ENCODE measurements at places on chromosomes 12 and 14.

DNA sequence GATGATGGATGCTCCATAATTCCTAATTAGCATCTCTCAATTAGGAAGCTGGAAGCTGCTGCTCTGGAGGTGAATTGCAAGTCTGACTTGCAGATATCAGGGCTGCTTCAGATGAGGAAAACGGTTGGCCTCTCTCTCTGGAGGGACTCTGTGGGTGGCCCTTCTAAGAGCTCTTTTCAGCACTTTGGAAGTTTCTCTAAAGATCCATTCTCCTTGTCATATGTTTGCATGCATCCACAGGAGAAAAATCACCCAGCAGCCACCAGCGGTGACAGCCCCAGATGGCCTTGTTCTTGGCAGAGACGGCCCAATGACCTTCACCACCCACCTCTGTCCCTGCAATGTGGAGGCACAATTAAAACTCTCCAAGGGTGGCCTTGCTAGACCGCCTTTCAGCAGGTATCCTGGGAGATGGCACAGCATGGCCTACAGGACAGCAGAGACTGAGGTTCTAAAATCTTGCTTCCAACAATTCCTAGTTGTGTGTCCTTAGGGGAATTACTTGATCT lies 42.3 kb downstream of the KSR2 start:
- no peak for DNase-seq

DNA sequence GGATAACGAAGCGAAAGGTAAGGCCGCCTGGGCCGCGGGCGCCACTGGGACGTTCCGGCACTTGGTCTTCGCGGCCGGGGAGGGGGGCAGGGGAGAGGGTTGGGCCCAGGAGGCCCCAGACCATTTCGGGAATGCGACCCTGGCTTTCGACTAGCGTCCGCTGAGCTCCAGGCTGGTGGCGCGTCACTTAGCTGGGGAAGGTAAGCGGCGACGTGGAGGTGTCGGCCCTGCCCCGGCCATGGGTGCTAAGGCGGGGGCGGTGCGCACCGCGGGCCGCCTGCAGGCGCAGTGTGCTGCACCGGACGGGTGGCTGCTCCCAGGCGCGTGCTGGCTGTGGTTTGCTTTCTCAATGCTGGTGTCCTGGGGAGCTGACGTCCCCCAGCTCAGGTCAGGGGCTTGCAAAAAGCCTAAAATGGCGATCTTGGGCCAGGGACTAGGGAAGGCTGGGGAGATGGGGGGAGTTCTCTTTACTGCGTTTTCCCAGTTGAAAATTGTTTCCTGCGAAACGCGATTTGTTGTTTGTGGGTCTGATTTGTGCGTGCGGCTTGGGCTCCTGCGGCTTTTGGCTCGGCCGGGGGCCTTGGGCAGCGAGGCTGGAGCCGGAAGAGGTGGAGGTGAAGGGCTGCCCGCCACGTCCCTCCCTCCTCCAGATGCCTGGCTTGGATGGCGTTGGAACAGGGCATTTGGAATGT lies 1.2 kb downstream of the HOXC10 start:
- no peak for DNase-seq

GRCh38 chr14:69298131-69299071 lies 38.4 kb downstream of the GALNT16 start:
- no peak for DNase-seq

DNA sequence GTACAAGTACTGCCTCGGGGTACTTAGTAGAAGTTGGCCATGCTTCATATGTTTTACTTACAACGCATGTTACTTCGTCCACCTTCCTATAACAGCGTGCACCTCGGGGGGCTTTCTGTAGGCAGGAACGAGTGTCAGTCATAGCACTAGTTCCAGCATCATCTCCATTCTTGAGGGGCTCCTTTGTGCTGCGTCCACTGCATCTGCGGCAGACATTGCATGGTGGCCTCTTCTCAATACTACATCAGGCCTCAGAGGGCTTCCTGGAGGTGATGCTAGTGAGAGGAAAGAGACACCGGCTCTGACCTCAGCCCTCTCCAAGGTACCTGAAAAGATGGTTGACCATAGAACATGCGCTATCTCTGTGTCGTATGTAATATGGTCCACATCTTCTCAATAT lies 121.2 kb upstream of the RTL1 start:
- no peak for DNase-seq

- DNase-seq: no peak
Measured at GRCh38 chr14:50573862-50574261, 13.9 kb downstream of the ATL1 start.

- DNase-seq: no peak
Measured at GRCh38 chr12:26822026-26822425, 11.0 kb downstream of the ITPR2 start.

GRCh38 chr12:7142056-7142644 lies 12.0 kb downstream of the CLSTN3 start:
- peak; percentile 38 for DNase-seq

DNA sequence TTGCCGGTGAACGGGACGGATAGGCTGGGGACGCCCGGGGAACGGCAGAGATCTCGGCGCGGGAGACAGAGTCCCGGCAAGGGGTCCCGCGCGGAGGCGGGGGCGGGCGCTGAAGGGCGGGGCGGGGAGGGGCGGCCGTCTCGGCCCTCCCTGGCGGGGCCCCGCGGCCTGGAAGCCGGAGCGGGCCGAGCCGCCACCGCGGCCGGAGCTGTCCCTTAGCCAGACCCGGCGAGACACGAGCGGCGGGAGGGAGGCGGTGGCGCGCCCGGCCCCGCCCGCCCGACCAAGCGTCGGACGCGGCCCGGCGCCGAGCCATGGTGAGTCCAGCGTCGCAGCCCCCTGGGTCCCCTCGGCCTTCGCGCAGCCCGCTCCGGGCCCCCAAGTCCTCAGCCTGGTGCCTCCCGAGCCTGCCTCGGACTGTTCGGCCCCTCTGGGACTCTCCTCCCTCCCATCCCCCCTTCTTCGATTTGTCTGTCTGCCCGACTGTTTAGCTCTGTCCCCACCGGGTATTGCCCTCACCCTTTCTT lies at the start of gene ARHGEF40:
ARHGEF40 (plus strand) TSS at position 222 of the 527 bp plus-strand sequence; CDS start at position 315, 93 bp downstream.
- no peak for DNase-seq

DNA sequence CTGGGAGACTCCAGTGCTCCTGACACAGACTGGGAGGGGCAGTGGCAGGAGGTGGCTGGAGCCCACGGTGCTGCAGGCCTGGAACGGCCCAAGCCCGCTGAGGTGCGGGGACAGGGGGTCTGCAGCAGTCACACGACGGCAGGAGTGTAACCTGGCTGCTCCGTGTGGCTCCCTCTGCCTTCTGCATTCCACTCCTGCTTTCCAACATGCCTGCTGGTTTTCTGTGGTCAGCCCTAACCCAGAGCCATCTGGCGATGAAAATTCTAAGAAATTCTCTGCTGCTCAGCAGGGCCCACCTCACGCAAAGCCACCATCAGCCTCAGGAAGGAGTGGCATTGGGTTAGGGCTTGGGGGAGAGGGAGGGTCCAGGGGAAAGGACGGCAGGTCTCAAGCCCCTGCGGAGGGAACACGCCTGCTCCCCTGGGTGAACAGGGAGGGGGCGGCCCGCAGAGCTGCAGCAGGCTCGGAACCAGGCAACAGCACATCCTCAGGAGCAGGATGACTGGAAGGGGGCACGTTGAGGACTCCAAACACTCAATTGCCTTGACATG lies 5.0 kb upstream of the FBRSL1 start:
- no peak for DNase-seq

GRCh38 chr14:98144964-98145363 lies 1127.0 kb downstream of the BCL11B start:
- no peak for DNase-seq

DNA sequence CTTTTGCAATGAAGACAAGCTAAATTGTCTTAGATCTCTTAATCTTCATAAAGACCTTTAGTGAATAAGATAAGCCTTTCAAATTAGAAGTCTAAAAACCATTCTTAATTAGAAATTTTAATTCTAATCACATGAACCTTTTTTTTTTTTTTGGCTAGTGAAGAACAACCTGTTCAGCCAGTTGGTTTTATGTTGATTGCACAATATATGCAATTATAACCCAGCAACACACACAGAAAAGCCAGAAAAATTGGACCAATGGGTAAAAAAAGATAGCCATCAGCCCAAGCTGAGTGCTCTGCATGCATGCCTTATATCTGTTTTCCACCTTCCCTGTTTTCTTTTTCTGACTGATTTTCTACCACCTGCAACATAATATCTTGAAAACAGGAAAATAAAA lies 252.2 kb downstream of the SYT10 start:
- no peak for DNase-seq

GRCh38 chr12:74337951-74338350 lies 199.7 kb upstream of the ATXN7L3B start:
- DNase-seq: no peak

- DNase-seq: no peak
Measured at GRCh38 chr12:12804011-12804410, 9.1 kb upstream of the DDX47 start.

DNA sequence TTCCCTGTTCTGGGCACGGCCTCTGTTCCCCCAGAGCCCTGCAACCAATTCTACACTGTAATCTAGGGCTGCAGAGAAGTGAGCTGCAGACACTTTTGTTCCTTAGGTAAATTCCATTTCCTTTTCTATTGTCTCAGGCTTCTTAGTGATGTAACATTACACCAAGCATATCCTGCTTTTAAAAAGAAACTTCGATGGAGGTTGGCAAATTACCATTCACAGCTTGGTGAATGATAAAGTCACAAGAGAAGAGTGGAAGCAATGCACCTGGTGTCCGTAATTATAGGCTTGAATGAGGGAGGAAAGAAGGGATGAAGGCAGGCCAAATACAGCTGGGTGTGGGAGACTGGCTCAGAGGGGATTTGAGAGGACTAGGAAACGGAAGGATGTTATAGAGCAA lies 68.6 kb downstream of the PPM1A start:
- DNase-seq: no peak

GRCh38 chr12:121086781-121087295 lies 45.8 kb upstream of the P2RX7 start:
- DNase-seq: no peak

- DNase-seq: no peak
Measured at GRCh38 chr12:94426049-94426448, 33.6 kb downstream of the CEP83 start.

DNA sequence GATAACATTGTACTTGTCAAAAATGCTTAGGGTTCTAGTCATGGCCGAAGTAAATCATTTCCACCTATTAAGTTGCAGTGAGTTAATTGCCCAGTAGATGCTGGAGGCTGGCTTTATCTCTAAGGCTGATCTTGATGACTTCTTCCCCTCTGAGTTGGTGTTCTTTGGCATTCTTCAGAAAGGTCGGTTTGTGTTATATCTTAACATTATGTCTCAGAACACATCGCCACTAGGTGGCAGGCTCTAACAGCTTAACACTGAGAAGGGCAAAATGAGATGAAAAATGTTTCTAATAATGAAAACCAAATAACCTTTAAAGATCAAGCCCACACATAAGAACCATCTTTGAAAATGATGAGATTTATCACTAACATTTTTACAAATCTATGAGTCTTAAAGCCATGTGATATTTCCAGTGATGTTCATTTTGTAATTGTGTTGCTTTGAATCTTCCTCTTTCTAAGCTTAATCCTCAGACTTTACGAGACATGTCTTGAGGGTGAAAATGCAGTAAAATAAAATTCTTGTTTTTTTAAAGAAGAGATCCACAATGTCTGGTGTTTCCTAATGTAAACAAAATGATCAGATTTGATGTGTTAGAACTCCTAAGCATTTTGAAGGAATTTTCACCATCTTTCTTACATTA lies 28.6 kb downstream of the SUDS3 start:
- DNase-seq: peak; percentile 21

DNA sequence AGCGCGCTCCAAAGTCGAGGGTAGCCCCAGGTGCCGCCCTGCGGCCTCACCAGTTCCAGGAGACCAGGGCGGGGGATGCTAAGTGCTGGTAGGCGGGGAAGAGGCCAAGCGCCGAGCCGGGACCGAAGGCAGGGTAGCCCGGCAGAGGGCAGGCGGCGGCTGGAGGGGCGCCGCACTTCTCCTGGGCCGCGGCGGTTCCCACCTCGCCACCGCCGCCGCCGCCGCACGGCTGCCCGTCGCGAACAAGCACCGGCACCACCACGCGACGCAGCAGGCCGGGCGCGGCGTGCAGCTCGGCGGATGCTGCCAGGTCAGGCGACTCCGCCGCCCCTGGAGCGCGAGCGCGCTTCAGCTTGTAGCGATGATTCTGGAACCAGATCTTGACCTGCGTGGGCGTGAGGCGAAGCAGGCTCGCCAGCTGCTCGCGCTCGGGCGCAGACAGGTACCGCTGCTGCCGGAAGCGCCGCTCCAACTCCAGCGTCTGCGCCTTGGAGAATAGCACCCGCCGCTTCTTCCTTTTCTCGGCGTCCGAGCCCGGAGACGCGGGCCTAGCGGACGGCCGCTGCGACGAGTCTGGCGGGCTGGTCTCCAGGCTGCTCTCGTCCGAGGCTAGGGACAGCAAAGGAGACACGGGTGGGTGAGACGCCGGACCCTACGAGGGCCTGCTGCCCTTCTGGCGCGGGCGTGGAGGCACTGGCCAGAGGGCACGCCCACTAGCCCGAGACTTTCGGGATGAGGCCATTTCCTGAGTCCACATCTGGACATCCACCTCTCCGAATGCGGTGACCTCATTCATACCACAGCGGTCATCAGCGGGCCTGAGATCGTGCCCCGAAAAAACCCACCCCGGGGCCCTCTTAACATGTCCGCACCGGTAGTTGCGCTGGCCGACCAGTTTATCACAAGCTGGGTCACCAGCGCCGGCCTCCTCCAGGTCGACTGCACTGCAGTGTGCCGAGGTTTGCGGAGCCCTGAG lies 1.3 kb downstream of the NKX2-8 start:
- no peak for DNase-seq

GRCh38 chr14:99572173-99572999 lies 31.6 kb downstream of the CCDC85C start:
- DNase-seq: no peak

GRCh38 chr14:58765843-58766242 lies 128.1 kb downstream of the DACT1 start:
- DNase-seq: no peak

DNA sequence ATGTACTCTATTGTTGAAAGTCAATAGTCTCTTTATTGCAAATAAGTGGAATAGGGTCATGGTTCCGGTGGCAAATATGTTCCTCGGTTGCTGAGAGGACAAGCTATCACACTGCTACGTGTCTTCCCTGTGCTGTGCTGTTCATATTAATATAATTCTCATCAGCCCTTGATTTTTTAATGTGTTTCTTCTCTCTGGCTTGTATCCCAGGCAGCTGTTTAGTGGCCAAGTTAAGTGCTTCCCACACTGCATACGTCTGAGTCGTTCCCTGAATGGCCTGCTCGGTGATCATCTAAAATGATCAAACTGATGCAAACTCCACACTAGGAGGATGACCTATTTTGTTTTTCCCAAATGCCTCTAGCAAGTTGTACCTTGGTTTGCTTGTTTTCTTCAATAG lies 186.4 kb downstream of the ANO6 start:
- no peak for DNase-seq
